HT1080 (cell line): ENCODE measurements at places on chromosomes 1 and 21. TPM values are rescaled to one million over a fixed set of nuclear protein-coding genes. Genes with fewer than 3 reads are reported as not detected.

The CFHR5 gene
- total RNA-seq = not detected in 2 replicates

The TCEA3 gene
- 1.2 and 1.4 TPM in 2 replicates for total RNA-seq

The FCRLA gene
- total RNA-seq = 0.84 and 1.5 TPM in 2 replicates

The SLC45A1 gene
- total RNA-seq = not detected in 2 replicates

The SAMSN1 gene
- not detected in 2 replicates for total RNA-seq

The GABPA gene
- total RNA-seq = 19.6 and 19.7 TPM in 2 replicates

The RUNX3 gene
- 3.2 and 5.5 TPM in 2 replicates for total RNA-seq

The PLEKHO1 gene
- total RNA-seq = 45.1 and 50.1 TPM in 2 replicates

The SPSB1 gene
- 14.4 and 18.3 TPM in 2 replicates for total RNA-seq

The FGR gene
- total RNA-seq = not detected in 2 replicates

The HCN3 gene
- total RNA-seq = 0.84 and 1.1 TPM in 2 replicates

The TCHHL1 gene
- not detected in 2 replicates for total RNA-seq

The ZMYM1 gene
- total RNA-seq = 16.2 and 19.7 TPM in 2 replicates

The BTG3 gene
- total RNA-seq = 30.0 and 32.3 TPM in 2 replicates

The ST6GALNAC5 gene
- 6.7 and 8.9 TPM in 2 replicates for total RNA-seq

The ITGB2 gene
- total RNA-seq = 1.6 and 1.8 TPM in 2 replicates

The OR14K1 gene
- total RNA-seq = not detected in 2 replicates

The TPTE gene
- 1.4 and 1.7 TPM in 2 replicates for total RNA-seq

The DCDC2B gene
- not detected in 2 replicates for total RNA-seq

The FRRS1 gene
- total RNA-seq = 1.9 and 4.0 TPM in 2 replicates

The SLC2A5 gene
- not detected in 2 replicates for total RNA-seq

The SMPDL3B gene
- total RNA-seq = 0.34 and 0.60 TPM in 2 replicates

The CRB1 gene
- not detected in 2 replicates for total RNA-seq

The MAEL gene
- 0.13 TPM in 1 of 2 replicates, not detected in the other for total RNA-seq

The GPA33 gene
- 0.19 and 1.0 TPM in 2 replicates for total RNA-seq

The MROH9 gene
- not detected in 2 replicates for total RNA-seq

The NECTIN4 gene
- total RNA-seq = 1.4 and 1.9 TPM in 2 replicates

The KANK4 gene
- not detected in 2 replicates for total RNA-seq
